Vagina (tissue), 2 donors: ENCODE measurements at places on chromosomes 6 and 20.

GRCh38 chr20:44080064-44080463 lies 106.9 kb downstream of the JPH2 start:
- peak; percentile 64 for DNase-seq

- no peak for DNase-seq
Observed at GRCh38 chr20:8709627-8710026, 359.3 kb upstream of the PLCB4 start.

GRCh38 chr6:20319520-20320357 lies 81.9 kb upstream of the E2F3 start:
- DNase-seq: no peak

DNA sequence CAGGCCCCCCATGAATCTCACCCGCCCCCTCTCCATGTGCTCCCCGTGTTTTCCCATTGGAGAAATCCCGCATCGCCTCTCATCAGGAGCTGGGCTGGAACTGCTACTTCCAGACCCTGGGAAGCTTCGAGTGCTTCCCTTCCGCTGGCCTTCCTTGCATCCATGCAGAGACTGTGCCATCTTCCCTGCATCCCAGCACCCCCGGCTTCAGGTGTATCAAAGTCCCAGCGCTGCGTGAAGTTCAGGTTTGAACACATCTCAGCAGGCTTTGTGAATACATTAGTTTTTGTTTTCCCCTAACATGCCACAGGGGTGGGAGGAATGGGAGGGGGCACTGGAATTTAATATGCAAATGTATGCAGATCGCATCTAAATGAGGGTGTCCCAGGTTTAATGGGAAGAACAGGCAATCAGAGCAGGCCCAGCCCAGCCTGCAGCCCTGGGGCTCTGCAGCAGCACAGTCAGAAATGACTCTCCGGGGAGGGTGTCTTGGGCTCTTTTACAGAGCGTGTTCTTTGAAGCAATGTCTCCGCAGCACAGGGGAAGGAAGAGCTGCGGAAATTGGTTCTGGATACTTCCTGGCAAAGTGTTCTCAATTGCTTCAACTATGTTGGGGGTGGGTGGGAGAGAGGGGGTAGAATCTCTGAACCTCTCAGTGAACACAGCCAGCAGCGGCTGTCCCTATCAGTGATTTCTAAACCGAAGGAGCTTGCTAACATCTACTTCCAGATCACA lies 8.3 kb upstream of the MMP9 start:
- no peak for DNase-seq

DNA sequence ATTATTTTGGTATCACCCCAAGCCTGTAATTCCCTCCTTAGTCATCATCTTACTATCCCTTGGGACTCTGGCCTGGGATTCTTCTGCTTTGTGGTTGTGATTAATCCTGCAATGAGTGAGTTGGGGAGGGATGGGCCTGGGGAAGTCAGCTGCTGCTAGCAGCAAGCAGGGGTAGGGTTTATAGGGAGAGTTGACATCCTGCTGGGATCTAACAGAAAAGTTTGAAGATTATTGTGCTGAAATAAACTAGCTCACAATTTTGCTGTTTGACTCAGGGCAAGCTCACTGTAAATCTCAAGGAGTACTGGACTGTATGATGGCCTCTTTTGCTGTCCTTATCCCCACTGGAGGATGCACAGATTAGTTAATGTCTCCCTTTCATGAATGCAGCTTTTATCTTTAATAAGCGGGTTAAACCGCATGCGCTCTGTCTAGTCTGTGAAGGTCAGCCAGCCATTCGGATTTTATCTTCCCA lies 83.4 kb downstream of the JARID2 start:
- no peak for DNase-seq

DNA sequence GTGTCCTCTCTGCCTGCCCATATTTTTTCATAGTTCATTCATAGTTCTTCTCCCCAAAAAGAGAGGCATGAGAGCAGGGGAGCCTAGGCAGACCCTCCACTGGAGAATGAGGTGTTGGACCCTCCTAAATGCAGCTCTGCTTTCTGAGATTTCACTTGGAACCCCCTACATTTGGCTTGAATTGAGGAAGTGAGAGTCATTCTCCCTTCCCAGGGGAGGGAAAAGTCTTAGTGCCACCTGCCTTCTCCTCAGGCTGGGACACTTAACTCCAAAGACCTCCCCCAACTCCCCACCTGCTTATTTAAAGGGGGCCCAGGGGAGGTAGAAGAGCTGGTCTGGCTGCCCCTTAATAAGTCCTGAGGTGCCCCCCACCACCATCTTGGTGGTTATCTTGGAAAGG lies 78.2 kb downstream of the CHMP4B start:
- no peak for DNase-seq
